Stomach (tissue), 19 donors: ENCODE measurements at places on chromosomes 1 and 21. TPM values are rescaled to one million over a fixed set of nuclear protein-coding genes. Genes with fewer than 3 reads are reported as not detected.
A peak's percentile ranks its signal among the peaks of the same experiment; 100 is the strongest.

Gene OR2L2
- total RNA-seq: not detected

Gene ELAVL4
- total RNA-seq: not detected

Gene DLGAP3
- not detected for total RNA-seq

Gene NEK2
- total RNA-seq: not detected

- no peak for DNase-seq
Measured at GRCh38 chr1:19199969-19200604, 10.0 kb downstream of the UBR4 start.

- DNase-seq: no peak
Measured at GRCh38 chr1:202802998-202803932, 5.0 kb downstream of the KDM5B start.

DNA sequence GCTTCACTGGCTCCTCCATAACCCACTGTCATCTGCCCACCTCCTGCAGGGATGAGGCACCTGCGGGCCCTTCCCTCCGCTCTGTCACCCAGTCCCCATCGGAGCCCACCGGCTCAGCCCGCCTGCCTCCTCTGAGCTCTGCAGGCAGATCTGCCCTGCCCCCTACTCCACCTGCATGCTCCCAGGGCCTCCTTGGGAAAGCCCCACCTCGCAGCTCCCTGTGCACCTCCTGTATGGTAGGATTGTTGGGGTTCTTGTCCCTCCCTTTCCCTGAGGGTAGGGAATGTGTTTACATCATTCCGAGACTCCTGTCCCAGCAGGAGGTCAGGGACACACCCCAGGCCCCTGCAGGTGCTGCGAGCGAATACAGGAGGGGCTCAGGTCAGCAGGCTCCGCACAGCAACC is 50.5 kb downstream of the SIK1 start:
- no peak for DNase-seq

GRCh38 chr1:50976890-50977574 is 7.0 kb downstream of the CDKN2C start:
- peak; percentile 40 for DNase-seq

- no peak for DNase-seq
Measured at GRCh38 chr1:43135857-43136781, 36.0 kb downstream of the EBNA1BP2 start.

DNA sequence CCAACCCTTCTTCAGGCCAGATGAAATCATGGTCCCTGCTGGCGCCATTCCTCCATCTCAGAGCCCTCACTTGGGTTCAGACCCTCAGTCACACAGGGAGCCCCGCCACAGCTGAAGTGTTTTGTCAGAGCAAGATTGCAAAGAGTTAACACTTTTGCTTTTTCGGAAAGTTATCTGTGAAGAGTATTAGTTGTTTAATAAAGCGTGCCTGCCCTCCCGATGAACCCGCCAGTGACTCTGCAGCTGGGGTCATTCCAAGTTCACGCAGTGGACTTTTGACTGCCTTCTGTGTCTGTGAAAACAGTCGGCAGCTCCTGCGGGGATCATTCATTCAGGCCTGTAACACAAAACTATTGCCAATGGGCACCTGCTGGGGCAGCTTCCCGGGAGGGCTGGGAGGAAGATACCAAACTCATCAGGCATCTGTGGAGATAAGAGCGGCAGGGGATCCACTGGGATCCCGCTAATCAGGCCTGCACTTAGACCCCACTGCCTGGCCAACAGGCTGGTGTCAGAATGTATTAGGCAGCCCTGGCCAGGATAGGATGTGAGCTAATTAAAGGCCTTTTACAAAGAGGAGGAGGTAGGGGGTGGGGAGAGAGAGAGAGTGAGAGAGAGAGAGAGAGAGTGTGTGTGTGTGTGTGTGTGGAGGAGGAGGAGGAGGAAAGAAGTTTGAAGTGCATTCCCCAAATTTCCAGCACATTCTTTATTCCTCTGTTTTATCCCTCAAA is 184.5 kb downstream of the DHRS3 start:
- peak; percentile 56 for DNase-seq
